ENCODE measurements at places on chromosomes 2 and 18.

DNA sequence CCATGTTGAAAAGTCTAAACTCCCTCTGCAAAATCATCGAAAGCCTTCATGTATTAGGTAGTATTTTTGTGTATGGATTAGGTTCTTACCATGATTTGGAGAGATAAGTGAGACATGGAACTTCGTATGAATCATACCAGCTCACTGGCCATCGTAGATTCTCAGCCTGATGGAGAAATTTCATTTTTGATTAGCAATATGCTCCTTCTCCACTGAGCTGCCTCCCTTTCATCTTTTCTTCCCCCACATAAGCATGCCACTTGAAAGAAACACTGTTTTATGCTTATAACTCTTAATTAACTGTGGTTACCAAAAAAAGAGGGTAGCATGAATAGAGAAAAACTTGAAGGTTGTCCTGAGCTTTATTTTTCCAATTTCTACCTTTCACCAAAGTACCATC is 111.9 kb downstream of the NCK2 start:
- no peak for DNase-seq

GRCh38 chr2:241901500-241902351 is 32.2 kb downstream of the RTP5 start:
- DNase-seq = no peak

- DNase-seq = no peak
Measured at GRCh38 chr2:123209202-123209601, 815.9 kb upstream of the CNTNAP5 start.

- DNase-seq = no peak
Measured at GRCh38 chr18:47342566-47342965, 91.1 kb upstream of the SKOR2 start.
